ENCODE measurements at places on chromosomes 1 and 21. TPM values are rescaled to one million over a fixed set of nuclear protein-coding genes. Genes with fewer than 3 reads are reported as not detected.

The OR14K1 gene
- total RNA-seq: not detected

DNA sequence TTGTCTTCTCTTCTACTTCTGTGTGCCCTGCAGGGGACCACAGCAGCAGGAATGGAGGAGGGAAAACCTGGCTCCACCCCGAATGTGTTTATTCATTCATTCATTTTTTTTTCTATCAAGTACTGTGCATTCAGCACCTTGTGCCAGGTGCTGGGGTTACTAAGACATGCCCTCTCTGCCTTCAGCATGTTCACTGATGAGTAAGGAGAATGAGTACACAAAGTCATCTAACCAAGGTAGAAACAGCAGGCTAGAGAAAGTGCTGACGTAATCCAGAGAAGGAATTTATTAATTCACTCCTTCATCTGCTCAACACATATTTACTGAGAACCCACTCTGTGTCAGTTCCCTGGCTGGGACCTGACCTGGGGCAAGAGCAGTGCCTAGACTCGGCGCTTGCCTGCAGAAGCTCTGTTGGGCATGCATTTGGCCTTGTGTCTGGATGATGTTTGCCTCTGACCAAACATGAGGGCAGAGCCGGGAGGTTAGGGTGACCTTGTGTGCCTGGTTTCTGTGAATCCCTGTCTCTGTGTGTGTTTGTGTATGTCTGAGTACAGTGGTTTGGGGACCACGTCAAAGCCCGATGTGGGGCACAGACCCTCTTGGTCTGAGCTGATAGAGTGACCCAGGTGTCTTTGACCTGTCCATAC lies 3.3 kb upstream of the MYOG start:
- DNase-seq: no peak

DNA sequence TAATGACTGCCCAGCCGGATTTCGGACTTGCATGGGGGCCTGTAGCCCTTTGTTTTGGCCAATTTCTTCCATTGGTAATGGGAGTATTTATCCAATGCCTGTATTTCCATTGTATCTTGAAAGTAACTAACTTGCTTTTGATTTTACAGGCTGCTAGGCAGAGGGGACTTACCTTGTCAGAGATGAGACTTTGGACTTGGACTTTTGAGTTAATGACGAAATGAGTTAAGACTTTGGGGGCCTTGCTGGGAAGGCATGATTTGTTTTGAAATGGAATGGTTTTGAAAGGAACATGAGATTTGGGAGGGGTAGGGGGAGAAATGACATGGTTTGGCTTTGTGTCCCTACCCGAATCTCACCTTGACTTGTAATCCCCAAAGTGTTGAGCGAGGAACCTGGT lies 9.6 kb downstream of the UBE2G2 start:
- DNase-seq: no peak

- DNase-seq: no peak
Observed at GRCh38 chr1:5119366-5120234, 465.2 kb downstream of the AJAP1 start.

DNA sequence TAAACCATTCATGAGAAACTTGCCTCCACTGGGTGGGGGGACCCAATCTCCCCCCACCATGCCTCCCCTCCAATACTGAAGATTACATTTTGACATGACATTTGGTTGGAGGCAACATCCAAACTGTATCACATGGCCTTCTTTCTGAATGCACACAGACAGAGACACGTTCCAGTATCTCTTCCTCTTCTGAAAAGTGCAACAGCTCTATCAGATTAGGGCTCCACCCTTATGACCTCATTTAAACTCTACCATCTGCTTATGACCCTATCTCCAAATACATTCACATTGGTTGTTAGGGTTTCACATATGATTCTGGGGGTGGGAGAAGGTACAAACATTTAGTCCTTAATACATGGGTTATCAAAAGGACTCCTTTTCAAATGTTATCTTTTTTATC lies 481.8 kb upstream of the NFIA start:
- DNase-seq: no peak

- no peak for DNase-seq
Observed at GRCh38 chr1:210477328-210477924, 148.7 kb downstream of the HHAT start.

GRCh38 chr1:121418369-121419049 lies 233.7 kb downstream of the SRGAP2C start:
- no peak for DNase-seq

- no peak for DNase-seq
Observed at GRCh38 chr1:22953057-22953739, 19.5 kb downstream of the LACTBL1 start.

All from Right ventricle myocardium inferior (tissue), 1 donor.